Lung (tissue), 17 donors: ENCODE measurements at places on chromosomes 5 and 9. TPM values are rescaled to one million over a fixed set of nuclear protein-coding genes. Genes with fewer than 3 reads are reported as not detected.

DNA sequence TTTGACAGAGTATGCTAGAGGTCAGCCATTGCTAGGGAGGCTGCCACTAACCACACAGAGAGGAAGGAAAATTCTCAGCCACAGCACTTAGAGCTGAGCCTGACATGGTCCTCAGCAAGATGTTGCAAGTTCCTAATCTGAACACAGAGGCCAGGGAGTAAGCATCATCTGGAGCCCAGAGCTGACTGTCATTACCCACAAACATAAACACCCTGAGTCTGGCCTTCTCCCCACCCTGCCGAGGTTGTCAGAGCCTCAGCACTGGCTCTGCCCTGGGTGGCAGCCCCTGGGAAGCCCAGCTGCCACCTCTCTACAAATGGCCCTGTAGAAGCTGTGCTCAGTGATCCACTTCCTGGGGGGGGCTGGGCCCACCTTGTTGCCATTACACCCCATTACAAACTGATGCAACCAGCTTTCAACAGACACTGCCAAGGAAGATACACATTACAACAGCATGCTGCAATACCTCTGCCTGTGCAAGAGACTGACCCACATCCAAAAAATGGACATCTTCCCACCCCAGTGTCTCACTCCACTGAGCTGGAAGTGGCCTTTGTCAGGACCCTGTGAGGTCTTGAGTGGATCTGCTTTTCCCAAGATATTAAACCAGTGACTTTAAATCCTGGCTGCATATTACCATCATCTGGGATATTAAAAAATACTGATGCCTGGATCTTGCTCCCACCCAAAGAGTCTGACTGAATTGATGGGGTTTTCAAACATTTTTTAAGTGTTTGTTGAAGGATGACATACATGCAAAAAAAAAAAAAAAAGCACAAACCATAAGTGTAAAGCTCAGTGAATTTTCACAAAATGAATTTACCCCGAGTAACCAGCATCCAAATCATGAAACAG, 33.0 kb downstream of the IRF1 start:
- H3K27ac ChIP-seq = no peak overlapping the region
- H3K4me1 ChIP-seq = peaks cover 5% of the 10 kb centered on the region

DNA sequence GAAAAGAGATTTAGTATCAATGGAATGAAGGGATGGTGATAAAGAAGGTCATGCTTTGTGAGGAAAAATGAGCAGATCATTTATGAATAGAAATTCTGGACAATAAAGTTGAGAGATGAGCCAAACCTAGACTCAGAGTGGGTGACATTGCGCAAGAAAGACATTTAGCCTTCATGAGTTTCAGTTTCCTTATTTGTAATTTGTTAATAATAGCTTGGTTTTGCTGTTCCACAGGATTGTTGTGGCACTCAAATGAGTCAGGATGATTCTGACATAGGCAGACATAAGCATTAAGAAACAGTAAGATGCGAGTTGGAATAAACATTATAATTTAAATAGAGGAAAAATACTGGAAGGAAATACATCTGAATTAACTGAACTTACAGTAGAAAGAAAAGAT, 34.8 kb downstream of the ITGA2 start:
- DNase-seq = peak; percentile 69
- no peaks in the 10 kb centered on the region for H3K27me3 ChIP-seq
- no peak overlapping the region for H3K4me3 ChIP-seq

The THBS4 gene
- 1.7 TPM for total RNA-seq

GRCh38 chr5:141529873-141530272, 41.0 kb downstream of the PCDHGC5 start:
- no peak overlapping the region for H3K4me3 ChIP-seq
- H3K4me1 ChIP-seq = peaks cover 64% of the 10 kb centered on the region
- peaks cover 31% of the 10 kb centered on the region for H3K36me3 ChIP-seq
- H3K27ac ChIP-seq = no peak overlapping the region
- DNase-seq = no peak

DNA sequence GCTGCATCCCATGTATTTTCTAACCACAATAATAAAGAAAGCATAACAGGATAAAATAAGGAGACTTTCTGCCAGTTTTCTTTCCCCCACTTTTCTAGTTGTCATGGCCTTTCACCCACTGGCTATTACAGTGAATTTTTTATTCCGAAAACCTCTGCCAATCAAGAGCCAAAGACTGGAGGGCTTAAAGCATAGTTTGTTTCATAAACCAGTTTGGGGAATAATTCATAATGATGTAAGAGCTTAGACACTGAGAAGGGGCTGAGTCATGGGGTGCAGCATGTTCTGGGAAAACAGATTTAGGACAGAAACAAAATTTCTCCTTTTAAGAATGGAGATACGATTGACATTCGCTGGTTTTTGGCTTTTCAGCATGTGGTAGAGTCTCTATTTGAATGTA, 4.4 kb upstream of the GLIPR2 start:
- no peak overlapping the region for H3K4me3 ChIP-seq
- no peak for DNase-seq
- H3K4me1 ChIP-seq = peaks cover under 1% of the 10 kb centered on the region
- H3K36me3 ChIP-seq = no peaks in the 10 kb centered on the region
- H3K27me3 ChIP-seq = no peaks in the 10 kb centered on the region

DNA sequence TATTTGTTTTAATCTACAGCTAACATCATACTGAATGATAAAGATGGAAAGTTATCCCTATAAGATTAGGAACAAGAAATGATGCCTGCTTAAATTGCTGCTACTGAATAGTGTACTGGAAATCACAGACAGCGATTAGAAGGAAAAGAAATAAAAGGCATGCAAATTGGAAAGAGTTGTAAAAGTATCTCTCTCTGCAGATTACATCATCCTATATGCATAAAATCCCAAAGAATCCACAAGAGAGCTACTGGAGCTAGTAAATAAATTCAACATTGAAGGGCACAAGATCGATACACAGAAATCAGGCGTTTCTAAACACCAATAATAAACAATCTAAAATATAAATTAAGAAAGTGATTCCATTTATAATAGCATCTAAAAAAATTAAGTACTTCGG, 75.3 kb upstream of the SIMC1 start:
- H3K27ac ChIP-seq = no peak overlapping the region
- no peak overlapping the region for H3K4me3 ChIP-seq
- H3K4me1 ChIP-seq = no peaks in the 10 kb centered on the region
- H3K27me3 ChIP-seq = no peaks in the 10 kb centered on the region

DNA sequence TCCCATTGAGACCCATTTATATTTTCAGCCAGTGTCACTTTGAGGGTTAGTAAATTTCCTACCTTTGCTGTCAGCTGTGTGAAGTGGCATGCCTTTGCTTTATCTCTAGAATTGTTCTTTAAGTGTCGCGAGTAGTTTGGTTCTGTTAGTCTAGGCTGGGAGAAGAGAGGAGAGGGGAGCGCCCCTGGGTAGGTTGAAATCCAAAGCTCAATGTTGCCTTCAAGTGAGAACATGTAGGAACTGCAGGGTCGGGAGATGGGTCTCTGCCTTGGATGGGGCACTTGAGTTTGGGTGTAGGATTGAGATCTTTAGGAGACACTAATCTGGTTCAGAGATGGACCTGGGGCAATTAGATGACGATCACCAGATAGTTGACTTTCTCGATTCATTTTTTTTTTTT, 46.3 kb downstream of the STC2 start:
- H3K36me3 ChIP-seq = no peaks in the 10 kb centered on the region
- no peak for DNase-seq
- no peak overlapping the region for H3K4me3 ChIP-seq
- H3K27ac ChIP-seq = no peak overlapping the region
- peaks cover 20% of the 10 kb centered on the region for H3K27me3 ChIP-seq

The BARHL1 gene
- not detected for total RNA-seq

The DPH7 gene
- total RNA-seq = 28.0 TPM

GRCh38 chr5:29150840-29151239, 2042.6 kb upstream of the CDH6 start:
- no peaks in the 10 kb centered on the region for H3K36me3 ChIP-seq
- H3K4me1 ChIP-seq = no peaks in the 10 kb centered on the region
- no peaks in the 10 kb centered on the region for H3K27me3 ChIP-seq
- no peak for DNase-seq
- no peak overlapping the region for H3K27ac ChIP-seq

- H3K27ac ChIP-seq = peak overlapping the region; percentile 93
- no peak overlapping the region for H3K4me3 ChIP-seq
- no peaks in the 10 kb centered on the region for H3K36me3 ChIP-seq
- DNase-seq = no peak
- no peaks in the 10 kb centered on the region for H3K4me1 ChIP-seq
These were observed 86.4 kb downstream of the ADRB2 start for GRCh38 chr5:148912714-148913398.
